ENCODE measurements at places on chromosomes 12 and 14.

- DNase-seq = no peak
These were observed 101.9 kb downstream of the SLC8A3 start for GRCh38 chr14:70086685-70087379.

DNA sequence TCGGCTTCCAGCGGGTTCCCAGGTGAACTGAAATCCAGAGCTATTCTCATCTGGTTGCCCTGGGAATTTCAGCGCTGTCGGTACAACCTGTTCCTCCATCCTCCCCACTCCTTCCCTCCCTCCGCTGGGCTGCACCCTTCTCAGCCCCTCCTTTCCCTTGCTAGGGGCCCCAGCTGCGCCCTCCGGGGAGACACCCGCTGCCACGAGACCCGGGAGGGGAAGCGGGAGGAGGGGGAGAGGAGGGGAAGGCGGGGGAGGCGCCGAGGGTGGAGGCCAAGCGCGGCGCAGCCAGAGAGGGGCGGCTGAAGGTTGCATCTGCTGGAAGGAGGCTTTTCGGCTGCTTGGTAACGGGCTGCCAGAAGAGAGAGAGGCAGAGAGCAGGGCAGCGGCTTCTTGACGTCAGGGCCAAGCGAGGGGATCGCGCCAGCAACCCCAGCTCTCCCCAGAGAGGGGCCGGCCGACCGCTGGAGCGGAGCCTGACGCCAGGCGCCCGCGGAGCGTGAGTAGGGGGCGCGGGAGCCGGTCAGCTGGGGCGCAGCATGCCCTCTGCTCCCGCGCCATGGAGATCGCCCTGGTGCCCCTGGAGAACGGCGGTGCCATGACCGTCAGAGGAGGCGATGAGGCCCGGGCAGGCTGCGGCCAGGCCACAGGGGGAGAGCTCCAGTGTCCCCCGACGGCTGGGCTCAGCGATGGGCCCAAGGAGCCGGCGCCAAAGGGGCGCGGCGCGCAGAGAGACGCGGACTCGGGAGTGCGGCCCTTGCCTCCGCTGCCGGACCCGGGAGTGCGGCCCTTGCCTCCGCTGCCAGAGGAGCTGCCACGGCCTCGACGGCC, at the start of gene KCNA5:
TSS of gene KCNA5 (plus strand) at position 291 of the 831 bp plus-strand sequence. CDS start at position 560, 269 bp downstream.
- no peak for DNase-seq

DNA sequence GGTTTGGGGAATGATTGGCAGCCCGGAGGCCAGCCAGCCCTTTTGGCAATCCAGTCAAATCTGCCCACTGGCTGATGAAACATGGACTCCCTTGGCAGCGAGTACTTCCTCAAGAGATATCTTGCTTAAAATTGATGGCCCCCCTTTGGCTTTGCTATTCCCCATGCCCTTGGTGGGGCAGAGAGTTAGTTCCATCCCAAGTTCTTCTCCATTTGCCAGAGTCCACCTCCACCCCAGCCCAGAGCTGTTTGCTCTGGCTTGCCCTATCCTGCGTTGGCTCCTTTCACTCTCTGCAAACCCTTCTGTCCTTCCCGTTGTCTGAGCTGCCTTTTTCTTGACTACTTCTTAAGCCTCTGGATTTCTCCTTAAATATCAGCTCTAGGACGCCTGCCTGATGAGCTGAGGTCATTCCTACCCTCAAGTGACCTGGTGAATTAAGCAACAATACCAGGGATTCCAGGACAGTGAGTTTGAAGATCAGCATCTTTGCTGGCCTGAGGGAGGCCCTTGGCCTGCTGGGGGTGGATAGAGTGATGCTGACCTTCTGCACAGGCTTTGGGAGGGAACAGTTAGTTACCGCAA, 212.0 kb downstream of the CACNA1C start:
- no peak for DNase-seq

- no peak for DNase-seq
These were observed 39.6 kb downstream of the DAD1 start for GRCh38 chr14:22549324-22549962.

- DNase-seq = no peak
These were observed 125.0 kb upstream of the PZP start for GRCh38 chr12:9333161-9333560.

GRCh38 chr14:59481871-59482540, 2.2 kb downstream of the L3HYPDH start:
- no peak for DNase-seq

GRCh38 chr14:23925523-23926075, 28.0 kb upstream of the DHRS4 start:
- no peak for DNase-seq

- no peak for DNase-seq
These were observed 503.2 kb downstream of the MED13L start for GRCh38 chr12:115774148-115774895.

DNA sequence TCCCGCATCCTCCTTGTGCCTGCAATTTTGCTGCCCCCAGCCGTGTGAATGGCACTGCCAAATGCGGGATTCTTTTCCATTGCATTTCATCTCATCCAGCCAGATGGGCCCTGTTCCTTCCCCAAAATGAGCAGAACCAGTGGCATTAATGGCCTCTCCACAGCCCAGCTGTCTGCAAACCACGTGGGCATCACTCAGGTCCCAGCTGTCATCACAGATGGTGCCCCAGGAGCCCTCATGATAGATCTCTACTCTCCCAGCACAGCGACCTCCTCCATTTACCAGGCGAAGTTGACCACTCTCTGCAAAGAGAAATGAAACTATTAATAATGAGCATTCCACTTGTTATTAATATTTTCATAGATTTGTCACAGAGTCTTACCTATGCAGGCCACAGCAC, 17.1 kb downstream of the CD163 start:
- DNase-seq = no peak

- DNase-seq = no peak
These were observed 18.9 kb upstream of the CERS5 start for GRCh38 chr12:50185970-50186663.

GRCh38 chr12:24424376-24424775, 474.9 kb upstream of the SOX5 start:
- no peak for DNase-seq

DNA sequence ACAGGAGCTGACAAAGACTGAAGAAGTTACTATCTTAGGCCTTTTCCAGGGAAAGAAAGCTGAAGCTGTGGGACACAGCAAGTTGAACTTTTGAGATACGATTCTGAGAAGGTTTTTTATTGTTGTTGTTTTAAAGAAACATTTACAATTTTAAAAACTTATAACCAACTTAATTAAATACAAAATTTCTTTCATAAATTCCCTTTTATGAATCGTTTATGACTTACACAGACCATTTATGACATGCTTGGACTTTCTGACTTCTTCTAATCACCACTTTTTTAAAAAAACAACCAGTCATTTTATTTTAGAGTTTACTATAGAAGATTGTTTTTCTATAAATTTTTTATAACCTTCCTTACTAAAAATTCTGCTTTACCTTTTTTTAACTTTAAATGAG, 68.7 kb downstream of the DHRS2 start:
- DNase-seq = no peak

DNA sequence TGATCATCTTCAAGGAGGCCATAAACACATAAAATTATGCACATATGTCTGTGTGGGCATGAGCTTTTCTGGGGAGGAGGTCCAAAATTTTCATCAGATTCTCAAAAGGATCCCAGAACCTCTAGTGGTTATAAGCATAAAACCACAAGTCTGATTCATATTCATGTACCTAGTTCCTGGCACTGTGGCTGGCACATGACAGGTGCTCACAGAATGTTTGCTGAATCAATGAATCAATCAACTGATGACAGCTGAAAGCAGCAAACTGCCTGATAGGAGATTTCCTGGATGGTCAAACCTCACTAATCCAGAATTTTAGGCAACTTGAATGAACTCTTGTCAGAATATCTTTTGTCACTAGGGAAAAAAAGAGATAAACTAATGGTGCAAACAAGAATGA, 13.5 kb upstream of the CMKLR1 start:
- DNase-seq = no peak

GRCh38 chr12:80282761-80283160, 161.3 kb upstream of the PTPRQ start:
- no peak for DNase-seq

GRCh38 chr12:31263661-31264060, 62.3 kb downstream of the SINHCAF start:
- no peak for DNase-seq

GRCh38 chr12:124459852-124460645, 107.4 kb downstream of the NCOR2 start:
- no peak for DNase-seq

DNA sequence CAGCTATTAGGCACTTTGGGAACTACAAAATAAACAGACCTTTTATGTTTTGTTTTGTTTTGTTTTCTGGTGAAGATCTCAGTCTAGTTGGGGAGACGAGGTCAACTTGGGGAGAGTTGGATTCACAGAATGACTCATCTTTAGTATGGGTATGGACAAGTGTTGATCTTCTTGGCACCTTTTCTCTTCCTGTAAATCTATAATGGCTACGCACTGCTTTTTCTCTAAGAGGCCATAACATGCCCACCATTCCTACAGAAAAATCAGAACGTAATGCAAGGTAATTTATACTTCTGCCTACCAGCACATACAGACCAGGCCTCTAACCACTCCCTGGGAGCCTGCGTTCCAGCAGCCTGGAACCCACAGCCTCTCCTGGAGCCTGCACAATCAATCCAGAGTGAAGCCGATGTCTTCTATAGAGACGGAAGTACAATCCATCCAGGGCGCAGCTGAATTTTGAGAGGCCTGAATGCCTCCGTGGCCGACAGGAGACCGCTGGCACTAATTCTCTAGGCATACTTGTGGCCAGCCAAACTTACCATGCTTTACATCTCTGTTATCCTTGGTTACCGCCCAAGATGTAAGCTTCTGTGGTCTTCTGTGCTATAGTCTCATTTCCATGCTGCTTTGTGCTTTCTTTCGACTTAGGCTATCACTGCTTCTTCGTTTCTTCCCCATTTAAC, 717 bp downstream of the PPHLN1 start:
- DNase-seq = no peak

DNA sequence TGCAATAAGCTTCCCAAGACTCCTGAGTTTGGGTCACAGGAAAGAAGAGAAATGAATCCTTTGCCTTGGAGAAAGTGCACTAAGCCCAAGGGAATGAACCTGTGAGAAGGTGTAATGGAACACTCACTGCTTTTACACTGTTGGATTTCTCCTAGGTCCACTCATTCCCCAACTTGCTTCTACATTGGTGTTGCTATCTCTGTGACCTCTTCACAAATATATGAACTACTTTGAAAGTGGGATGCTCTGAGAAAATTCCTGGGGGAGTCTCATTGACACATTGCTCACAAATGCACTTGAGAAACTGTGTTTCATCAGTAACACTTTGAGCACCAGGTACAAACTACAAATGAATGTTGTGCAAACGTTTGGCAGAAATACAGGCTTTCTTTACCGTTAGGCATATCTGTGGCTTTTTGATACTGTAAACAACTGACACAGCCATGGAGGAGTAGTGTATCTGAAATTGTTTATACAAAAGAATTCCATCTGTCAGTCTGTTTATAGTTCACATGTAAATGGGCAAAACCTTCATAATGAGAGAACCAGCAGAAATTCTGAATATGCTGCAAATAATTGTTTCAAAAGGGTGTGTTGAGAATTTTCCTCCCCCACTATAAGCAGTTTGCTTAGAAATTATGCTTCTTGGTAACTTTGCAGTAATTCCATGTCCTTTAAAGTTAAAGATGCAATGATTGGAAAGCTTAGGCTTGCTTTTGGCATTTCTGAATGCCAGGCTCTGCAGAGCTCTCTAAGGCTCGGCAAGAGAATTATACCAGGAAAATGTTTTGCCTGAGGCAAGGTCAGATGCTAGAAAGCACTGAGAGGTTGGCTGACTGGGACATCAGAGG, 348.5 kb upstream of the DDHD1 start:
- no peak for DNase-seq

DNA sequence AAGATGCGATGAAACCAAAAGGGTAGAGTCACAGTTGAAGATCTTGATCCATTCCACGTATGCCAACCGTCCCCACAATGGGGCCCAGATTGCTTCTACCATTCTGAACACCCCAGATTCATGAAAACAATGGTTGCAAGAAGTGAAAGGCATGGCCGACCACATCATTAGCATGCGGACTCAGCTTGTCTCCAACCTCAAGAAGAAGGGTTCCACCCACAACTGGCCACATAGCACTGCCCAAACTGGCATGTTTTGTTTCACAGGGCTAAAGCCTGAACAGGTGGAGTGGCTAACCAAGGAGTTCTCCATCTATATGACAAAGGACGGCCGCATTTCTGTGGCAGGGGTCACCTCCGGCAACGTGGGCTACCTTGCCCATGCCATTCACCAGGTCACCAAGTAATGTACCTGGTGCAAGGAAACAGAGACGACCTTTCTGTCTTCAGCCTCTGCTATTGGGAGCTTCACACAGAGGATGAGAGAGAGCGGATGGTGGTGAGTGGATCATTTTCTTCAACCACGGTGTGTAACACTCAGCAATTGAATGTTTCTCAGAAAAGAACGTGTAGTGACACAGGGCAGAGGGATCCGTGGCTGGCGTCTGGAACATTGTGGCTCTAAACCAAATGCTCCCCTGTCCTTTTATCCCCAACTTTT, 26.8 kb upstream of the CLEC2D start:
- DNase-seq = no peak

- DNase-seq = no peak
These were observed 57.0 kb upstream of the CERS5 start for GRCh38 chr12:50224026-50224692.

- DNase-seq = no peak
These were observed 18.0 kb upstream of the LDHB start for GRCh38 chr12:21675641-21676040.

- no peak for DNase-seq
These were observed 1028.9 kb upstream of the TMEM132C start for GRCh38 chr12:127238107-127238506.

DNA sequence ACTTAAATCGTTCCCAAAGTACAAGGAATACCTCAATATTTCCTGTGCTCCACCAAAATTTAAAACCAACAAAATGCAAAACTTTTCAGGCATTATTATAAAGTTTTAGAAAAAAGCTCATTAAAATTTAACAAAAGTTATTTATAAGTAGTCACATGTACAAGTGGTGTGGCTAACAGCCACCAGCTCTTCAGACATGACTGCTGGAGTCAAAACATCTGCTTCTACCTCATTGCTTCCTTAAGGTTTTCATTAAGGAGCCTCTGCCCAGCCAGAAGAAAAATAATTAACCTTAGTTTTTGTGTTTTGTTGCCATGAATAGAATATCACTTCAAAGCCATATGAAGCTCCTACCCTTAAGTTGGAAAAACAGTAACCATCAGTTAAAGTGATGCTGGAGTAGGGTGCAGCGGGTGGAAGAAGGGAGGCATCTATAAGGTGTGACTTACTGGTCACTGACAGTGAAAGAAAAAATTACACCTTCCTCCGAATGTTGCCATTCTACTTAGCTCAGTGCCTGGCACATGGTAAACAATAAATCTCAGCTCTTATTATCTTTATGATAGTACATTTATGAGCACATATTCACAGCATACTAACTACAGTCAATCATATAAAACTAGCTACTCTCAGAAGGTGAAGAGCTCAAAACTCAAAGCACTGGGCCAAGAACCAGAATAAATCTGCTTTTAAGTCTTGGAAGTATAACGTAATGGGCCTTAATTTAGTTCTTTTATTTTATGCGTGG, 57.7 kb downstream of the GALC start:
- DNase-seq = no peak

- DNase-seq = no peak
These were observed 129.0 kb downstream of the ASCL4 start for GRCh38 chr12:107903341-107904061.

- DNase-seq = no peak
These were observed 2.1 kb downstream of the BIN2 start for GRCh38 chr12:51321882-51322281.

- no peak for DNase-seq
These were observed 1022.0 kb upstream of the TMEM132C start for GRCh38 chr12:127245009-127245408.

GRCh38 chr12:48567731-48568130, 2.1 kb downstream of the LALBA start:
- DNase-seq = no peak

- DNase-seq = no peak
These were observed 4.3 kb downstream of the DIP2B start for GRCh38 chr12:50508970-50509663.
